ENCODE measurements at places on chromosomes 2 and 18.

DNA sequence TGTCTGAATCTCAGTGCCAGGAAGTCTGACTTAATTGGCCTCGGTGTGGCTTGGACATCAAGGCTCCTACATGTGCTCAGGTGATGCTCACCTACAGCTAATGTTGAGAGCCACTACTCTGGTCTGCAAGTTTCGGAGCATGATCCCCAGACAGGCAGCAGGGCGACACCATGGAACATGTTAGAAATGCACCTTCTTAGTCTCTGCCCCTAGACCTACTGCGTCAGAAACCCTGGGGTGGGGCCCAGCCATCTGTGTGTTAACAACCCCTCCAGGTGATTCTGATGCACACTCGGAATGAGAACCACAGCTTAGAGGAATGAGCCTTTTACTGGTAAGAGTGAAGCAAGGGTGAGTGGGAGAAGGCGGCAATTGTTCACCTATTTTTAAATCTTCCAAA, 86.9 kb upstream of the NABP1 start:
- DNase-seq, result no peak

DNA sequence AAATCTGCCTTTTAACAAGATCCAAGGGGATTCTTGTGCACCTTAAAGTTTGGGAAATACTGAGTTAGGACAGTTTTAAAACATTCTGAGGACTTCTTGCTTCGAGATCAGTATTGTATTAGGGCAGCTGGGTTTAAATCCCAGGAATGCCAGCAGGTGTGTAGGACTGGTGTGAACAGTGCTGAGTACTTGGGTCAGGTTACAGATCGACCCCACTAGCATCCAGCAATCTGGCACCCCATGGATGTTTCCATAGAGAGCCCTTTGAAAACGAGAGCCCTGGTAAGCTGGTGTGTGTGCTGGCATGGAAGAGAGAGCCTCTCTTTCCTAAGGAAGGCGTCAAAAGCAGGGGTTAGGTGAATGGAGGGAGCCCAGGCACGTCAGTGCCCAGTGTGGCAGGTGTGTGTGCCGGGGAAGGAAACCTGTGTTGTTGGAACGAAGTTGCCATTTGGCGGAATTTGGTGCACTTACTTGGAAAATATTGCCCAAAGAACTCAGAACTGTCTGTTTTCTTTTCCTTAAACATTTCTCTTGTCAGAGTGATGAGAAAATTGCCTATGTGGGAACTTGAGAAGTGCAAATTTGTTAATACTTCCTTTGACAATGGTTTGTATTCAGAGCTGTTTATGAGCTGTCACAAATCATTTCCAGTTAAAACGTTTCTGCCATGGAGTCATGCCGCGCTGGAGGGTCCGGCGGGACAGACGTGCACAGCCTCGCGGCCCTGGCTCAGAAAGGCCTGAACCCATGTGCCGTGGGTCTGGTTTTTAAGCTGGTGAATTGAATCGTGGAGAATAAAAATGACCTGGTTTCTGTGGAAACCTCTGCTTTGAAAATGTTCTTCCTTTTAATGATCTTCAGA, 38.1 kb downstream of the LDLRAD4 start:
- DNase-seq, result no peak

DNA sequence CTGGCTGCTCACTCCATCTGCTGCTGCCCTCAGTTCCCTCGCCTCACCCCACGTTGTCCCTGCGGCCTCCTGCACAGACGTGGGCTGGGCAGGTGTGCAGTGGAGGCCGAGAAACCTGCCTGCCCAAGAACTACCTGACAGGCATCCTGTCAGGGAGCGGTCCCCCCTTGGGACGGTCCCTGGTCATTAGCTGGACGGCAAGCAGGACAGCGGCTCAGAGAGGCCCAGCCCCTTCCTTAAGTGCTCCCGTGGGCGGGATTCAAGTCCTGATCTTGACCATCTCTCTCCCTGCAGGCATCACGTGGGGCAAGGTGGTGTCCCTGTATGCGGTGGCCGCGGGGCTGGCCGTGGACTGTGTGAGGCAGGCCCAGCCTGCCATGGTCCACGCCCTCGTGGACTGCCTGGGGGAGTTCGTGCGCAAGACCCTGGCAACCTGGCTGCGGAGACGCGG, 11.3 kb downstream of the BOK start:
- DNase-seq, result no peak

DNA sequence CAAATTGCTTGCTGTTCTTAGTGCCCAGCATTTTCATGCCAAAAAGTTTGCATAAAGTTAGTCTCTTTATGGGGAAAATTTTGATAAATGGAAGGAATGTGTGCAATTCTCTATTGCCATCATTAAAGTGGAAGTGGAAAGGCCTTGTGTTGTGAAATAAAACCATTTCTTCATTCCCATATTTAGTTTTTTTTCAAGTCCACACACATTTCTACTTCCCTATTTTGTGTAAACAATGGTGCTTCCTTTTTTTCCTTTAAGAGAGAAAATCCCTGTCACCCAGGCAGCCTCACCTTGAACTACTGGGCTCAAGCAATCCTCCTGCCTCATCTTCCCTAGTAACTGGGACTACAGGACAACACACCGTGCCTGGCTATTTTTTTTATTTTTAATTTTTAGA, 42.3 kb upstream of the NCOA1 start:
- DNase-seq, result no peak

GRCh38 chr2:208529796-208530195, 123.2 kb downstream of the PTH2R start:
- DNase-seq, result no peak
